A375 (cell line): ENCODE measurements at places on chromosomes 5 and 9. TPM values are rescaled to one million over a fixed set of nuclear protein-coding genes. Genes with fewer than 3 reads are reported as not detected.

The ANKRD55 gene
- 0.74 and 1.1 TPM in 2 replicates for total RNA-seq

The EQTN gene
- total RNA-seq = not detected in 2 replicates

The EPB41L4A gene
- not detected in 2 replicates for total RNA-seq

The MLANA gene
- not detected in 2 replicates for total RNA-seq
